NCI-H1436 treated with DMSO at 0.1 percent for 48 hours (cell line): ENCODE measurements at places on chromosomes 12 and 14.

- no peak for DNase-seq
Observed at GRCh38 chr12:52238207-52238840, 5.3 kb downstream of the KRT7 start.

- DNase-seq = no peak
Observed at GRCh38 chr12:123559468-123559867, 24.9 kb upstream of the TMED2 start.

DNA sequence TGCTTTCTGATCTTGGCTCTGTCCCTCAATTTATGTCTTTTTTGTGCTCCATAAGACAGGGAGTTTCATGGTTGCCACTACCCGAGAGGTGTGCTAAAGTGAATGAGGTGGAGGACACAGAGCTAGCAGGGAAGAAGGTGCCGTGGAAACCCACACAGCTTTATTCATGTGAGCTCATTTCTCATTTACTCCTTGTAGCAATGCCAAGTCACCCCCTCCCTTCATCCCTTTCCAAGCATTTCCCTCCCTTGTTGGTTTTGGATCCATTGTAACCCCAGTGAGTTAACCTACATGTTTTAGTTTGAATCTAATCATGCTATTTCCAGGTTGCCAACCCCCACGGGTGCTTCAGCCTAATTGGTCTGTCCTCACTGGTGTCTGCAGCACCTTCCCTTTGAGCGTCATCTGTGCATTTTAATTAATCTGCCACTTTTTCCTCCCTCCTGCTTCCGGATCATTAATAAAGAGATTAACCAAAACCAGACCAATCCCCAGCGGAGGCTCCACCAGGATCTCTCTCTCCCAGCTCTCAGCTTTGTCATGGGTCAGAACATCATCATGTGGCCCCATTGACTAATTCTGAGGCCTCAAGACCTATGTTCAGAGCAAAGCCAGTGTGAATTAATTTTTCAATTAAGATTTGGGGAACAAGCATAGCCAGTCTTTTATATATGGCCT is 56.2 kb downstream of the NTF3 start:
- DNase-seq = no peak

DNA sequence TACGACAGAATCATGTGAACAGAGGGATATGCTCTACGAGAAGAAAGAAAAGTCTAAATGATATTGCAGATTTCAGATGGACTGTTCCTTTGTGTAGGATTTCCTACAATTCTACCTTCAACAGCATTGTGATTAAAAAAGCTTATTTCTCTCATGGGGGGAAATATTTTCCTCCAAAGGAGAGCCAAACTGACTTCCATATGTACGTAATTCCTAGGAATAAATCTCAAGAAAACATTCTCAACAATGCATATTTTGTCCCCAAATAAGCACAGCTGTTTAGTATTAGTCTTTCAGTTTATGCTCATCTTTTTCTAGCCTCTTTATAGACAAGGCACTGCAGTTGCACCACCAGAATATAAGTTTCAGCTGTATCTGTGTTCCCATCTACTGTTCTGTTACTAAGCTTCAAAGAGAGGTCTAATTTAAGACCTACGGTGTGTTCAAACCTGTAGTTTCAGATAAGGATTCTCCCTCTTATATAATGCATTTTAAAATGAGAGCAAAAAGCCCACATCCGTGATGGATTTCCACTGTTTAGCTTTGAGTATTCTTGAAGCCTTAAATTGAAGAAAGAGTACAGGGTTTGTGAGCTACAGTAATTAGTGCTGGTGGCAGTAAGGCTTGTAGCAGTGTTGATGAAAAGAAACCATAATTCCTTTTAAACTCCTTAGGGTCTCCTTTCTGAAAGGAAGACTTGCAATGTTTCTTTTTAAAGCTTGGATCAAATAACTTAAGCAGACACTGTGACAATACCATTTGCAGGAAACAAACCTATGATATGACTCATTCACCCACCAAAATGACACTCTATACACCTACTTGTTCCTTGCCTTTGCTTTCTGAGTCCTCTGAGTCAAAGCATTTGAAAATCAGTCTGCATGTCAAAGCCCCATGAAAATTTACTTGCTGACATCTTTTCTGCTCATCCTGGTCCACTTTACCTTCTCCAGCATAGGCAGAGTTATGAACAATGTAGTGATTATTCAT is 754.1 kb downstream of the NOVA1 start:
- no peak for DNase-seq

DNA sequence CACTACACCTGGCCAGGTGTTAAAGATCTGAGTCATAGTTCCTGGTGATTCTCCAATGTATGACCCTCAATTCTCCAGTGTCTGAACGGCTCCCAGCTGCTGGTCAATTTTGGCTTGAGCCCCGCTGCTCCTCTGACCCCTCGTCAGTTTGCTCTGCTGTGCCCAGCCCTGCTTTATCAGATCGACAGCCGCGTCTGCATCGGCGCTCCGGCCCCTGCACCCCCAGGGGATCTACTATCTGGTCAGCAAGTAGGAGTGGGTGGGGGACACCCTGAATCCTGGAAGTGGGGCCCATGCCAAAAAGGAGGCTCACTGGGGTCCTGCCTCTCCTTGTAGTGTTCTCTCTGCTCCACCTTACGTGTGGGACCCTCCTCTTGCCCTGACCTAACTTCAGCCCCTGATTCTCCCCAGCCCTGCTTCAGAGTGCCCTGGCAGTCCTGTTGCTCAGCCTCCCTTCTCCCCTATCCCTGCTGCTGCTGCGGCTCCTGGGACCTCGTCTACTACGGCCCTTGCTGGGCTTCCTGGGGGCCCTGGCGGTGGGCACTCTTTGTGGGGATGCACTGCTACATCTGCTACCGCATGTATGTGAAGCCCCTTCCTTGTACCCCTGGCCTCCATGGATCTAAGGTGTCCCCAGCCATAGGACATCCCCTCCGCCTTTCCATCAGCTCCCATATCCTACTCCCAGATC is 5.0 kb downstream of the SLC39A5 start:
- DNase-seq = no peak

DNA sequence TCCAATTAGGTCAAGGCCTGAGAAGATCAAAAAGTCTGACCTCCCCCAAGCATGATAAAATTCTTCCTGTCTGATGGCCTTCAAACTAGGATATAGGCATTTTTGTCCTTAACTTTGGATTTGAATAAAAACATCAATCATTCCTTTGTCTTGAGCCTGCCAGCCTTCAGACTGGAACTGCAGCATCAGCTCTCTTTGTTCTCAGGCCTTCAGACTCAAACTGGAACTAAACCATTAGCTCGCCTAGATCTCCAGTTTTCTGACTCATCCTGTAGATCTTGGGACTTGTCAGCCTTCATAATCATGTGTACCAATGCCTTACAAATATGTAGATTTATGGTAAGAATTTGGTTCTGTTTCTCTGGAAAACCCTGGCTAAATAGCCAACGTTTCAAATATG is 721.7 kb downstream of the GALC start:
- no peak for DNase-seq

DNA sequence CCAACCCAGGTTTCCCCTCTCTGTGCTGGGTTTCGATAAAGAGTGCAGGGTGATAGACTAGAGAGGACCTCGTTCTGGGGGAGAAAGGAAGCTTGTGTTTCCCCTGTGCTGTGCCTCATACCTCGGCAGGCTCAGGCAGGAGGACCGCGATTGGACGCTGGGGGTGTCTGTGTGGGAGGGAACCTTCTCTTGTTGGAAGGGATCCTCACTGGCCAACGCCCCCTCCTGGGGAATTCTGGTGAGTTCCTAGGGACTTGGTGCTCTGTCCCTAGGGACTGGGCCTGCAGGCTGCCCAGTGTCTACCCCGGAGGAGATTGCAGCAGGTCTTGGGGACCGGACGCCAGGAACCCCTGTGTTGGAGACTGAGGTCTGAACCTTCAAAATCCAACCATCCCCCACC is 157.4 kb upstream of the PRMT8 start:
- DNase-seq = no peak

DNA sequence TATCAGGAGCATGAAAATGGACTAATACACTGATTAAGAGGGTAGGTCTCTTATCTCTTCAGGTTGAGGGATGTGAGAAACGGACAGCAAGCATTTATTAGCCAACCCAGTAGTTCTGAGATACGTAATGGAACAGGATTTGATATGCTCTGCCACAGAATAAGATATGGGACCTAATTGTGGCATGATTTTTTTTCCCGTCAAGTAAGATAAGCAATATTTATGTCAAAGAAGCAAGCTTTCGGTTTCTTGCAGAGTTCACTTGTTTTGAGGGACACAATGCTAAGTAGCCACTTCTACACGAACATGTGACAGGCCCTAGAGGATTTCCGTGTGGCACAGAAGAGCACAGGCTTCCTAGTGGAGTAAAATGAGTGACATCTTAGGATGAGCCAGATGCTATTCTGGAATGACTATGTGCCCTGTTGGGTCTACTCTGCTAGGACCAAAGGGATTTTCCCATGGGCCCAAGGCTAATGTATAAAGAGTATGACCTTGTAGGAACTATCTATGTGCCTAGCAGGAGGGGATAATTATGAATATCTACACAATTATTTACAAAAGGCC is 57.9 kb downstream of the SLC38A1 start:
- no peak for DNase-seq

DNA sequence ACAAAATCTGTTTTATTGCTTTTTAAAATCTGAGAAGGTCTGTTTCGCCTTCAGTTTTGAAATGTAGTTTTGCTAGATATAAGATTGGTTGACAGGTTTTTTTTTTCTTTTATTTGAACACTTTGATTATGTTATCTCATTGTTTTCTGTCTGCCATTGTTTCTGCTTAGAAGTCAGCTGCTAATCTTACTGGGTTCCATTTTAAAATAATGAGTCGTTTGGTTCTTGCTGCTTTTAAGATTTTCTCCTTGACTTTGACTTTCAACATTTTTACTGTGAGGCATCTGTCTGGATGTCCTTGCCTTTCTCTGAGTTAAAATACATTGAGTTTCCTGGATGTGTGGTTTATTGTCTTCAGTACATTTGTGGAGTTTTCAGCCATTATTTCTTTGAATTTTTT is 56.7 kb downstream of the ADIPOR2 start:
- DNase-seq = no peak

DNA sequence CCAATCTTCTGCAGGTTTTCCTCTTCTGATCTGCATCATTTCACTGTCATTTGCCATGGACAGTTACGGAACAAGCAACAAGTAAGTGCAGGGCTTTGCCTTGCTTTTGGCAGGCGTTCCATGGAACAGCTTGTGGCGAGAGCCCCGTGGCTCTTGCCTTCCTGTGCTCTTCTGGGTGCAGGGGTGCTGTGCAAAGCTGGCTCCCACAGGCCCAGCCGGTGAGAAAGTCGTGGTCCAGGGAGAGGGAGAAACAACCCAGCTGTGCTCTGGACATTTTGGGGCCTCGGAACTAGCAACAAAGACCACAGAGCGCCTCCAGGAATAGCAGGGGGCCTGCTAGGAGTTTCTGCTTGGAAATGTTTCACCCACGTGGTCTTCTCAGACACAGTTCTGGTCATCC is 164.7 kb downstream of the ADGRD1 start:
- no peak for DNase-seq

- no peak for DNase-seq
Observed at GRCh38 chr14:87676814-87677437, 316.1 kb downstream of the GALC start.

DNA sequence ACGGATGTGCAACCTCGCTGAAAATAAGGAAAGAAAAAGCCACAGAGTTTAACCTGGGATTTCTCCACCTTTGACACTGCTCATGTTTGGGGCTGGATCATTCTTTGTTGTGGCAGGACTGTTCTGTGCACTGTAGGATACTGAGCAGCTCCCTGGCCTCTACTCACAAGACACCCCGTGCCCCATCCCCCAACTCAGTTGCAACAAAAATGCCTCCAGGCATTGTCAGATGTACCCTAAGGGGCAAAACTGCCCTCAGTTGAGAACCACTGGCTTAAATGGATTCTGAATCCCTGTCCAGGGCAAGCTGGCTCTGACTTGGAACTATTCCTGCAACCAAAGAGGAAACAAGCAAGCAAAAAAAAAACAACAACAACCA is 2.1 kb downstream of the GLTP start:
- no peak for DNase-seq

- DNase-seq = no peak
Observed at GRCh38 chr14:70052990-70053389, 135.8 kb downstream of the SLC8A3 start.
